Epithelial cell of proximal tubule (primary cell): ENCODE measurements at places on chromosomes 6 and 20. TPM values are rescaled to one million over a fixed set of nuclear protein-coding genes. Genes with fewer than 3 reads are reported as not detected.

FRK gene
- 2.0 and 8.1 TPM in 2 replicates for total RNA-seq

PRRT1 gene
- not detected in 2 replicates for total RNA-seq

RAET1L gene
- 1.5 and 3.1 TPM in 2 replicates for total RNA-seq

TLDC2 gene
- total RNA-seq, result 0.17 and 1.1 TPM in 2 replicates

ULBP3 gene
- total RNA-seq, result 8.2 and 16.6 TPM in 2 replicates

GRM4 gene
- total RNA-seq, result not detected in 2 replicates

POPDC3 gene
- 1.2 and 6.6 TPM in 2 replicates for total RNA-seq

REM1 gene
- not detected in 2 replicates for total RNA-seq

DEF6 gene
- total RNA-seq, result 4.2 and 6.0 TPM in 2 replicates

ADGRB3 gene
- 3.0 and 4.7 TPM in 2 replicates for total RNA-seq

AVP gene
- total RNA-seq, result not detected in 2 replicates

PTCRA gene
- total RNA-seq, result not detected in 2 replicates

WFDC10B gene
- not detected in 2 replicates for total RNA-seq

PLN gene
- not detected in 2 replicates for total RNA-seq

SLC22A7 gene
- not detected in 2 replicates for total RNA-seq
